Fibroblast of the aortic adventitia (primary cell): ENCODE measurements at places on chromosomes 3 and 15. TPM values are rescaled to one million over a fixed set of nuclear protein-coding genes. Genes with fewer than 3 reads are reported as not detected.

TERC gene
- total RNA-seq: 124 and 230 TPM in 2 replicates

ACKR2 gene
- total RNA-seq: under 0.01 and 0.41 TPM in 2 replicates

ARL6IP5 gene
- 108 and 177 TPM in 2 replicates for total RNA-seq

RPS27L gene
- 92.0 and 193 TPM in 2 replicates for total RNA-seq

GNAI2 gene
- total RNA-seq: 195 and 203 TPM in 2 replicates

CFAP44 gene
- total RNA-seq: 5.1 and 11.0 TPM in 2 replicates

DENND4A gene
- total RNA-seq: 18.6 and 30.3 TPM in 2 replicates

EBLN2 gene
- 5.6 and 5.8 TPM in 2 replicates for total RNA-seq

CNTN4 gene
- total RNA-seq: 0.09 TPM in 1 of 2 replicates, not detected in the other

SLC51B gene
- not detected in 2 replicates for total RNA-seq

DNA sequence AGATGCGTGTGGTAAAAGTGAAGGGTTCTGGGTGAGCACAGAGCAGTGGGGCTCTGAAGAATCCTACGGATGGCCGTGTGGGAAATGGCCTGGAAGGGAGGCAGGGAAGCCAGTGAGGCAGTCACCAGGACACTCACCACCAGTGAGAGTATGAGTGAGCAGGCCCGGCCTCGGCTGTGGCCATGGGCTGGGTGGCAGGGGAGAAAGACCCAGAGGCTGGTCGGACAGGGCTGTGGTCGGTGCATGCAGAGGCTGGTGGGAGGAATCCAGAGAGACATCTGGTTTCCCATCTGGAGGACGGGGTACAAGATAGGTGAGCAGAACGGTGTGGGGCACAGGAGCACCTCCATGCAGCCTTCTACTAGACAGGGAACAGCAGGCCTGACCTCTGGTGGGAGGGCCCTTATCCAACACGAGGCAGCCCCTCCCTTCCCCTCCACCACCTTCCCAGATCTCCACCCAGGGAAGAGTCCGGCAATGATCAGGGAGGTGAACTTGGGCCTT is 10.1 kb downstream of the PCSK6 start:
- no peak for DNase-seq

- DNase-seq: no peak
Observed at GRCh38 chr3:87691109-87691508, 367.7 kb downstream of the CGGBP1 start.

DNA sequence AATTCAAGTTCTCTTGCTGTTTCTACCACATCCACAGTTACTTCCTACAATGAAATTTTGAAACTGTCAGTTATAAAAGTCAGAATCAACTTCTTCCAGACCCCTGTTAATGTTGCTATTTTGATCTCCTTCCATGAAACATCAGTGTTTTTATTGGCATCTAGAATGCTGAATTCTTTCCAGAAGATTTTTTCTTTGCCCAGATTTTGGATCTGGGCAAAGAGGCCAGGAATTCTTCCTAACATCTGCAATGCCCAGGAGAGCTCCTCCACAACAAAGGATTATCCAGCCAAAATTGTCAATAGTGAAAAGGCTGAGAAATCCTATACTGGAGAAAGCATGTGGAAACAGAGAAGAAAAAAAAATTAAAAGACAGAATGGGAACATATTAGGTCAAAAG is 75.5 kb downstream of the SERPINI1 start:
- DNase-seq: peak; percentile 65

- DNase-seq: peak; percentile 5
Observed at GRCh38 chr3:126132751-126133511, 47.5 kb downstream of the ALDH1L1 start.

- no peak for DNase-seq
Observed at GRCh38 chr15:75347222-75348033, 589 bp downstream of the NEIL1 start.

- DNase-seq: peak; percentile 59
Observed at GRCh38 chr15:90004252-90004651, 3.1 kb downstream of the ZNF710 start.

DNA sequence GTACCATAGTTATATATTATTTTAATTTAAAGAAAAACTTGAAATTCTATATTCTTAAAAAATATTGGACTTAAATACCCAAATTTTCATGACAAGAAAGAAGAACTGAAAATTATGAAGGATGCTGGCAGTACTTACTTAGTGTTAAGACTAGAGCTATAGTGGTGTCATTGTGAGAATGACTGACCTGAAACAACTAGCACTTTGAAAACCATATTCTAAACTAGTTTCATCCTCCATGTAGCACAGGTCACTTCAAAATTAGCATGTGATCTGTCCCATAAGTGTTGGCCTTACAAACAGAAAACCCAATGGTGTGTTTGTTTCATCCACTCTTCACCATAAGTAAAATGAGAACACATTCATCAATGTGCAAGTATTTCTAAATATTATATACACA is 208.6 kb downstream of the ZIC4 start:
- no peak for DNase-seq

- no peak for DNase-seq
Observed at GRCh38 chr15:31523027-31523654, 196.5 kb downstream of the KLF13 start.

GRCh38 chr15:73905225-73905827 is 20.9 kb upstream of the LOXL1 start:
- DNase-seq: no peak

- peak; percentile 57 for DNase-seq
Observed at GRCh38 chr3:43647331-43648166, 25.7 kb upstream of the ANO10 start.

- no peak for DNase-seq
Observed at GRCh38 chr15:62903437-62903836, 139.1 kb upstream of the TPM1 start.

DNA sequence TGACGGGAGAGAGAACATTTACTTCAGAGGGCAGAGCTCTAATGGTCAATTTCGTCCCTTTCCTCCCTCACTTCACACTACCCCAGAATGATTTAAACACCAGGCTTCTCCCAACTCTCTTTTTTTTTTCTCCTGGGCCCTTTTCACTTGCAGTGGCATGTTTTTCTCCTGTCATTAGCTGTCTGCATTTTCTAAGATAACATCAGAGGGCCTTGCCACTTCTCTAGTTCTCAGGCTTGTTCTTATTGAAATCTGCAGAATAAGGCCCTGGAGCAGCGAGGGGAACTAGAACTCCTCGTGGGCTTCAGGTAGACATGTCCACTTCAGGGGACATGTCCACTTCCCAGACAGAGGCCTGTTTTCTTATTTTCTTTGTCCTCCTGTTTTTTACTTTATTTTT is 514.4 kb upstream of the TBL1XR1 start:
- DNase-seq: no peak

DNA sequence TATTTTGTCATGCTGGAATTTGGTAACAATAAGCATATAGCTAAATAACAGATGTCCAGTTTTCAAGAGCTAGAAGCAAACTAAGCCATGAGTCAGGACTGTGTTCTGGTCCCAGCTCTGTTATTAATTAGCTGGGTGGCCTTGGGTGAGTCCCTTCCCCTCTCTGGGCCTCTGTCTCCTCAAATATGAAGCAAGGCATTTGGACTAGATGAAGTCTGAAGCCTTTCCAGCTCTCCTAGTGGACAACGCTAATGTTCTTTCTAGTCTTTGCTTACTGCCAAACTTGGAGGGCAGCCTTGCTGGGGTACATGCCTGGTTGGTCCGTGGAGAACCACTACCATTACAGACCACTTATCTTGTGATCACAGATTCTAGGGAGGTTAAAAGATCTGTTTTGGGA is 127.6 kb downstream of the DUT start:
- peak; percentile 72 for DNase-seq

DNA sequence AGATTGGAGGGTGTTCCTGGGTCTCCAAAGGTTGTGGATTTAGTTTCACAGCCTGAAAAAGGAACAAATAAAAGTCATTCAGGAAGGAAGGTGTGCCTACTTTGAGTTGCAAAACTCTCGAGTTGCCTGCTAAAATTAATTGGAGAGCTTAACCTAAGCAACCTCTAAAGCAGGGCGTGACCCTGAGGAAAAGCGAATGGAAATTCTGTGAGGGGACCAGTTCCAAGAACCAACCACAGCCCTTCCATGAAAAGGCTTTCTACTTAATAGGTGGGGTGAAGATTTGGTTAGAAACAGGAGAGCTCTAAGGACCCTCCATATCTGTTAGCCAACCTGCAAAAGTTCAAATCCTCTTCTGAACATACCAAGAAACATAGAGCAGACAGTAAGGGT is 1.5 kb downstream of the CD80 start:
- DNase-seq: no peak

- peak; percentile 62 for DNase-seq
Observed at GRCh38 chr15:66647358-66647757, 54.7 kb upstream of the SMAD6 start.

- peak; percentile 93 for DNase-seq
Observed at GRCh38 chr3:58161435-58162398, 49.1 kb downstream of the DNASE1L3 start.

- DNase-seq: no peak
Observed at GRCh38 chr15:29058903-29059539, 173.2 kb downstream of the APBA2 start.

DNA sequence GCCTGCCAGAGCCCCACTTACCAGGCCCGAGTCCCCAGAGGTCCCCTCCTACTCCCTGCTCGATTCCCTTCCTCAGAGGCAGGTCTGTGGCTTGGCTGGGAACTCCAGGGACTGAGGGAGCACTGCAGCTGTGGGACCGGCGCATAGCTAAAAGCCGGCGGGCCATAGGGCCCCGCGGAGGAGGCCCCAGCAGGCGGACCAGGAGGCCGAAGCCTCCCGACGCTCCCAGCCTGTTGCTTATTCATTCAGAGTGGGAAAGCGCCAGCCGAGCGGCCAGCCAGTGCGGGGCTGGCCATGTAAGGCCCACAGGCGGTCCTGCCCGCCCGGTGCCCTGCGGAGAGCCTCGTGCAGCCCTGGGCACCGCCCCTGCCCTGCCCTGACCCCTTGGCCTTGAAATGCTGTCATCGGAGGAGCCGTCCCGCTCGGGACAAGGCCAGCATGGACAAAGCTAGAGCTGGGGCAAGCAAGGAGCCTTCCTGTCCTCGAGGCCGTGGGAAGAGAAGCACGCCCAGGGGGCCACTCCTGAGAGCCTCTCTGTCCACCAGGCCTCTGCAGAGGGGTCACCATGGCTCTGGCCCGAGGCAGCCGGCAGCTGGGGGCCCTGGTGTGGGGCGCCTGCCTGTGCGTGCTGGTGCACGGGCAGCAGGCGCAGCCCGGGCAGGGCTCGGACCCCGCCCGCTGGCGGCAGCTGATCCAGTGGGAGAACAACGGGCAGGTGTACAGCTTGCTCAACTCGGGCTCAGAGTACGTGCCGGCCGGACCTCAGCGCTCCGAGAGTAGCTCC is at the start of gene LOXL1:
TSS of gene LOXL1 (plus strand) at position 244 of the 784 bp plus-strand sequence. CDS start at position 566, 322 bp downstream.
- peak; percentile 91 for DNase-seq

DNA sequence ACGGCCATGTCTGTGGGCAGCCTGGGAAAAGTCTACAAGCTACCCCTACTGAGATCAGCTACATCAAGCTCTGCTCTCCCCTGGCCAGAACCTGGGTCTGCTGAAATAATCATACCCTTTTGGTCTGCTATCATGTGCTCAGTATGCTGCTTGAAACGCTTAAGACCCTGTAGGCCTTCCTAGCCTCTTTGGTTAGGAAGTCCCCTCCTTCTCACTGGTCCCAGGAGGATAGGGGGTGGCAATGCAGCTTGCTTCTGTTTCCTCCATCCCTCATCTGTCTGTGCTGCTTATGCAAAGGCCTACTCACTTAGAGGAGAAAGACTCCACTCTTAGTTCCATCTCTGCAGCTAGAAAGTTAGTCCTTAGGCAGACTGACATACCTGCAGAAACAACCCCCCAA is 118.2 kb upstream of the RASGRP1 start:
- no peak for DNase-seq

- DNase-seq: peak; percentile 99
Observed at GRCh38 chr15:74179101-74179841, 5.8 kb downstream of the ISLR start.

DNA sequence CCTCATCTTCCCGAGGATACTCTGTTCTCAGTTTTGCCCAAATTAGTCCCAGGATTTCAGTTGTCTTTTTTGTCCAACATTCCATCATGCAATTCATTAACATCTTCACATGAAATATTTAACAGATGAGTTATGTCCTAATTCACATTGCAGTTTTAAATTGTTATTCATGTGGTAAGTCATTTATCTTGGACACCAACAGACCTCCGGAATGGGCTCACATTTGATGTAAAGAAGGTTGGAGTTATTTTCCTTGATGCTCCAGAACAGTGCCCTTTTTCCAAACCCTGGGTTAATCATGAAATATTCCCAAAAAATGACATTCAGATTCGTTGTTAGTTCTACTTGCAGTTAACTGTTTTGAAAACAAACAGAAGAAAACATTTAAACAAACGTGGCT is 32.8 kb upstream of the LRTM1 start:
- no peak for DNase-seq

DNA sequence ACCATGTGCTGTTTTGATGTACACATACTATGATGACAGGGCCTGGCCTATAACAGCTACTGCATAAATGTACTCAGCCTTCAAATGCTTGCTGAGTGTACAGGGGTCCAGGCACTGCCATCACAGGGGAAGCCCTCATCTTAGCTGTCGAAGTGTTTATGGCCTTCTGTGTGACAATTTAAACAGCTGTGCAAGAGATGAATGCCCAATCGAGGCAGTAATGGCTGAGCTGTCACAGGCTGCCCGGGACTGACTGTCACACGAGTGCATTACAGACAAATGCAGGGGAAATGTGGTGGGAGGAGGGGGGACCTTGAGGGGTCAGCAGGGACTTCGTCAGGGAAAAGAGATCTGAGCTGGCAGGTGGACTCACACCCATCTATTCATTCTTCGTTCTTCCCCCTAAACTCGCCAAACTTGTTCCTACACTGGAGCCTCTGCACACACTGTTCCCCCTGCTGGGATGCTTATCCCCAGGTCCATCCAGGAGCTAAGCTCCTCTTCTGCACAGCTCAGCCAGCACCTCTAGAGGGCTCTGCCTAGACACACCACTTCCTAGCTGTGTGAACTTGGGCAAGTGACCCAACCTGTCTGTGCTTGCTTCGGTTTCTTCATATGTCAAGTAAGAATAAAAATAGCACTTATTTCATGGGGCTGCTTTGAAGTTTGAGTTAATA is 156.2 kb upstream of the IQSEC1 start:
- peak; percentile 12 for DNase-seq

DNA sequence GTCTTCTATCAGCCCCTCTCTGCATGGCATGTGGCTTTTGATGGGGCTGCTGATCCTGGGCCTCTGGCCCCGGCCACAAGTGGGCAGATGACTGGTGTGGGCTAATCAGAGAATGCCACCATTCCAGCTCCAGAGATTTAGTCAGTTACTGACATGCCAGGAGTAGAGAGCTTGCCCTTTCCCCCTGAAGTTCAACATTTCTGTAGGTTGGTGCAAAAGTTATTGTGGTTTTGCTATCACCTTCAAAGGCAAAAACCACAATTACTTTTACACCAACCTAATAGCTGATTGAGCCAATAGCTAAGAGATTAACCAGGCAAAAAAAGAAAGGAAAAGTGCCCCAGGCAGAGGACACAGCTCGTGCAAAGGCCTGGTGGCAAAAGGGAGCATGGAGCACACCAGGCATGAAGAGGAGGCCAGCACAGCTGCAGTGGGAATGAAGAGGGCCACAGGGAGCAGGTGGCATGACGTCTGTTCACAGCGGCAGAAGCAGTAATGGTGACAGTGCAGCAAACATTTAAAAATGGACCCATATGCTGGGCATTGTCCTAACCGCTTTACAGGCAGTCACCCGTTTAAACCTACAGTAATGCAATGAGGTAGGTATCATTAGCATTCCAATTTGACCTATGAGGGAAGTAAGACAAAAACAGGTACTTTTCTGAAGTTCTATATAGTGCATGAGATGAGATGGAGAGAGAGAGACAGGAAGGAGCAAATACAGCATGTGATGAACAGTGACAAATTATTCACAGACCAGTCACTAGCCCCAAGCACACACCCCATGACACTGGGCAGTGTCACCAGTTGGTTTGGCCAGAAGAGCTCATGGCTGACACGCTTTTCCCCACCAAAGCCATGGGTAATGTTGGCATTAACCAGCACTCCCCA is 373.0 kb upstream of the PROK2 start:
- no peak for DNase-seq

GRCh38 chr15:47682661-47683060 is 34.6 kb upstream of the SEMA6D start:
- DNase-seq: no peak
